Islet precursor cell (in vitro differentiated cells): ENCODE measurements at places on chromosomes 4 and X.
A peak's percentile ranks its signal among the peaks of the same experiment; 100 is the strongest.

- no peak for DNase-seq
These were observed 110.4 kb upstream of the TBC1D9 start for GRCh38 chr4:140866492-140867005.

GRCh38 chrX:132433001-132433400 lies 55.8 kb downstream of the MBNL3 start:
- peak; percentile 60 for DNase-seq

DNA sequence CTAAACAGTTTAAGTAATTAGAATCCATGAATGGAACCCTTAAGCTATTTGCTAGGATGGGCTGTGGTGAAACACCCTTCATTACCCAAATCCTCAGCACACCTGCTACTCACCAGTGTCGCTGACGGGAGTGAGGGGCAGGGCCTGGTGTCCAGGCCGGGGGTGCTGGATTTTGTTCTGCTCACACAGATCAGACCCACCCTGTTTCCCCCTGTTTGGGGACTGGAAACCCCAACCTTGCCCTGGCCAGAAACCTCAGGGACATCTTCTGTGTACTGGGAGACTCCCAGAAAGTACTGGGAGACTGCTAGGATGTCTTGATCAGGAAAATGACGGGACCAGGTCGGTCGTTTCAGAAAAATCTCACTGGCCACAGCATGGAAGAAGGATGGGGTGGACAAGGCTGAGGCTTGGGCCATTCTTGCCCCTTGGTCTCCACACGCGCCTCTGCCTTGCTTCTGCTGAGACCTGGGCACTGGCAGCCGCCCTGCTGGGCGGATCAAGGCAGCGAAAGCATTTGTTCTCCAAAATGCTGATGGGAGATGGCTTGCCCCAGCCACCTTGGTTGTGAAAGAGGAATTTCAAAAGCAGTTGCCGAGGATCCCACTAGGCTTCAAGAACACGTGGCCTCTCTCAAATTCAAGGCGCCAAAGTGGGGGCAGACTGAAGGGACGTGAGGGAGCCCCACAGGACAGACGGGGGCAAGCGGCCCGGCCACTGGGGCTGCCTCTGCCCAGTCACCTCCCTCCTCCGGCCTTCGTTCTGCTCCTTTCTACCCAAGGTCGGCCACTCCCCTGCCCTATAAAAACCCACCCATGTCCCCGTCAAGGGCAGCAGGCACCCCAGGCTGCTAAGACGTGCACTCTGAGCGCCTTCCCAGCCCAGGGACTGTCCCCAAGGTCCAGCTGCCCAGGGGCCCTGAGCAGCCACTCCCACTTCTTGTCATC lies 23.5 kb upstream of the PDE6B start:
- DNase-seq, result no peak

DNA sequence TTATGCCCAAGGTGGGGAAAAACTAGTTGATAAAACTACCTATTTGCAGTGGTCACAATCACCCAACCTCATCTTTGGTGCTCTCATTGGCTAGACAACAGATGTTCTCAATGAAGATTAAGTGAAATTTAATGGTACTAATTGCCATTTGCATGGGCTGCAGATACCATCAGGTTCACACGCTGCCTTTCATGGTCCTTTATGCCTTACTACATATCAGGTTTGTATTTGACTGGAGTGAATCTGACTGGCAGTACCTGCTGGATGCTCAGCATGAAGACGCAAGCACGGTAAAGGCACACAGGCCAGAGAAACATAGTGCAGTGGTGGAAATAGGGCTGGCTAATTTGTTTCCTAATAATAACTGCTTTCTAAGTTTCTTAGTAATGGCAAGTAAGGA lies 48.3 kb downstream of the DCX start:
- DNase-seq, result no peak

GRCh38 chrX:9609499-9609898 lies 144.6 kb downstream of the TBL1X start:
- DNase-seq, result no peak

DNA sequence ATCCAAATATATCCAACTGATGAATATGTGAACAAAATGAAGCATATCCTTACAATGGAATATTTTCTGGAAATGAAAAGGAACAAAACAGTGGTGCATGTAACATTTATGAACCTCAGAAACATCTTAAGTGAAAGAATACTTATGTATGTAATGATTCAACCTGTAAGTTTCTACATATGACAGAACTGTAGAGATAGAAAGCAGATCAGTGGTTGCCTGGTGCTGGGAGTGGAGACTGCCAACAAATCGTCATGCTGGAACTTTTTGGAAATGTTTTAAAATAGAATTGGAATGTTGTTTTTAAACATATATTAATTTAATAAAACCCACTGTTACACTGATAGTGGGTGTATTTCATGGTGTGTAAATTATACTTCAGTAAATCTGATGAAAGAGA lies 667.5 kb downstream of the RAPGEF2 start:
- DNase-seq, result no peak

GRCh38 chr4:109600431-109600830 lies 40.4 kb downstream of the MCUB start:
- DNase-seq, result no peak
